ENCODE measurements at places on chromosomes 7 and 10.

DNA sequence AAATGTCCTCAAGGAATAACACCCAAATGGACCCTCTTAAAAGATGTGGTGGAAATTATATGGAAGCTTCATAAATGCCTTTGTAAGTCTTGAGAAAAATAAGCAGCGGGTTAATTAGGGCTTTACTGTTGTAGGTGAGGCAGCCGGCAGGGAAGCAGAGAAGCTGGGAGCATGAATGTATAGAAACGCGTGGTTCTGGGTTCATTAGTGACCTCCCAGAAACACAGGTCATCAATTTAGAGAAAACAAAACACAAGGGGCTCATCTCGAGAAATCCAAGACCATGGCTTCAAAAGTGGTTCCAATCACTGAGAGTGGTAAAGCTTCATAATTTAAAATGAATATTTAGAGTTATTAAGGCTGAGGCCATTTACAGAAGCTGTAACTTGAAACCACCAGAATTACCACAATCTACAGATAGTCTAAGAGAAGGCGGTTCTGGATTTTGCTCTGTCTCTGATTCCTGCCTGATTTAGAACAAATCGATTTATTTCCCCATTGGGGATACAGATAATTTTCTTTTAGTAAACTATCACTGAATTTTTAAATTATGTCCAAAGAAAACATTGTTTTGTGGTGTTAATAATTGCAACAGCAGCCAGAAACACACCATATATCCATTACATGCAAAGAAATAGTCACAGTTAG, 20.7 kb downstream of the GARIN1A start:
- no peak for DNase-seq

GRCh38 chr7:105776986-105777910, 99.2 kb downstream of the ATXN7L1 start:
- no peak for DNase-seq

GRCh38 chr10:79097021-79097872, 28.5 kb downstream of the ZMIZ1 start:
- DNase-seq = no peak

GRCh38 chr7:80105701-80106408, 28.8 kb upstream of the GNAI1 start:
- DNase-seq = no peak

GRCh38 chr10:31418481-31418880, 99.5 kb downstream of the ZEB1 start:
- DNase-seq = no peak

- DNase-seq = no peak
Observed at GRCh38 chr10:109405338-109405737, 518.0 kb downstream of the XPNPEP1 start.

- no peak for DNase-seq
Observed at GRCh38 chr10:113221756-113222168, 271.7 kb downstream of the TCF7L2 start.

GRCh38 chr7:154744256-154744860, 258.6 kb downstream of the PAXIP1 start:
- DNase-seq = peak; percentile 62

- DNase-seq = no peak
Observed at GRCh38 chr7:72042855-72043254, 369.3 kb downstream of the CALN1 start.

- no peak for DNase-seq
Observed at GRCh38 chr10:97858001-97858439, 8.4 kb downstream of the GOLGA7B start.

GRCh38 chr10:119207366-119207666, at the start of gene GRK5:
Gene GRK5 (plus strand): TSS chr10:119207571. CDS start chr10:119207918, 347 bp downstream.
- peak; percentile 97 for DNase-seq

- DNase-seq = no peak
Observed at GRCh38 chr7:116802144-116802745, 60.1 kb upstream of the CAPZA2 start.

- DNase-seq = no peak
Observed at GRCh38 chr10:129659508-129660268, 192.6 kb downstream of the MGMT start.

DNA sequence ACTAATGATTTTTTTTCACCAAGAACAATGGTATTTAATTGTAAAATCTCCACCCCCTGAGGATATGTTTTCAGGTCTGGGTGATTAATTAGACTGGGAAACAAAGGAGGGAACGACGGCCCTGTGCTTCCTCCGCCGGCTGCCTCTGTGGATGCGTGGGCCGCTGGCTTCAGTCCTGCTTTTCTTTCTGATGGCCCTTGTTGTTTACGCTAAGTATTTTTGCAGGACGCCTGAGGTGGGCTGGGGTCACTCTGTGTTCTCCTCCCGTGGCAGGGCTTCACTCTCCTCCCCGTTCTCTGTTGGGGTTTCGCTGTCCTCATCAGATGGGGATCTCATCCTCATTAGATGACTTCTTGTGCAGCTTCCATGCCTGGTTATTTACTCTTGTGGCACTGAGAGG, 5.2 kb upstream of the ACBD5 start:
- DNase-seq = no peak

DNA sequence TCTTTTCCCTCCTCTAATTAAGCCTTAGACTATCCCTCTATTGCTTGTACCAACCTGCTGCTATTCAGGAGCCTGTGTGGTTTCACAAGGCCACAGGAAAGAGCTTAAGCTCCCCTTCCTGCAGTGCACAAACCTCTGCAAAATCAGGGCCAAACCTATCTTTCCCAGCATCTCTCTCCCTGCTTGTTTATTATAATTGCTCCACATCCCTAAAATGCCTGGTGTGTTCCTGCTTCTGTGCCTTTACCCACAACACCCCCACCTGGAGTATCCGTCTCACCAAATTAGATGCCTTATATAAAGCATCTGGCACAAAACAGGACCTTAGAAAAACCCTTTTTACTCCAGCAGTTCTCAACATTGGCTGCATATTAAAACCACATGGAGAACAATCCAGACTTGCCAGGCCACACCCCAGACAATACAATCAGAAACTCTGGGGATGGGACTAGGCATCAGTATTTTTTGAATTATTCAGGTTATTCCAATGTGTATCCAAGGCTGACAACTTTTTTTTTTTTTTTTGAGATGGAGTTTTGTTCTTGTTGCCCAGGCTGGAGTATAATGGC, 16.7 kb downstream of the SEC31B start:
- no peak for DNase-seq

DNA sequence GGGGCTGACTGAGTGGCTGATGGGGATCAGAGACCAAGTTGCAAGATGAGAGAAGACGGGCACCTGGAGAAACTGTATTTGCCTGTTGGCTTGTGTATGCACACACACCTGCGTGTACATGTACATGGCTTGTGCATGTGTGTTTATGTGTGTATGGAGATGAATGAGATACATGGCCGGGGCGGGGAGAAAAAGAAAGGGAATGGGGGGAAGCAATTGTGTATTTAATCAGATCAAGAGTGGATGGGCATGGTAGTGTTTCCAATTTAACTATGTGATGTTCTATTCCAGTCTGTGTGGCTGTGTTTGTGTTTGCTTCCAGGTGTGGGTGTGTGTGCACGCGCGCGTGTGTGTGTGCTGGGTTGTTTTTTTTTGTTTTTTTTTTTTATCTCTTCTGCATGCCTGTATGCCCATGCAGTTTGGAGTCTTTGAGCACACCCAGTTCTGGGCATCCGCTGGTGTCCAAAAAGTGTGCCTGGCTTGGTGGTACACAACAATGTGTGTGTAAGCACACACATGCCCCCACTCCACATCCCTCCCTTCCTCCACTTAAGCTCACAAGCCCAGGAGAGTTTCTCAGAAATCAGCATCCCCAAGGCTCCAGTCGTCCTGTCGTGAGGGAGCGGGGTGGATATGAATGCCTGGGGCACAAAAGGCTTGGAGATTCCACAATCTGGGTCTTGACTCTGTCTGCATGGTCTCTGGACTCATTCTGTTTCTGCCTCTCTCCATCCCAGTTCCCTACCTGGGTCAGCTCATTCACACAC, 2.5 kb upstream of the VGF start:
- no peak for DNase-seq

DNA sequence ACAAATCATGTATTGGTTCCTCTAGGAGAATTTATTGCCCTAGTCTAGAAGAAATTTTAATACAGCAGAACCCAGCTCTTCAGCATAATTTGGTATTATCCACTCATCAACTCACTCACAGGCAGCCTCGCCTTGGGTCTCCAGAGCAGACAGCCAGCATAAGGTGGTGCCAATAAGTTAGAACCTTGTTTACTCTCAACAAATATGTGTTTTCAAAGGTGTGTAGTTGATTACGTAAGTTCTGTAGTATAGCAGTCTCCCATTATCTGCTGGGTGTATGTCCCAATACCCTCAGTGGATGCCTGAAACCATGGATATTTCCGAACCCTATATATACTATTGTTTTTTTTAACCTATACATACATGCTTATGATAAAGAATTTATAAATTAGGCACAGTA, 522.5 kb upstream of the LRRN3 start:
- no peak for DNase-seq

DNA sequence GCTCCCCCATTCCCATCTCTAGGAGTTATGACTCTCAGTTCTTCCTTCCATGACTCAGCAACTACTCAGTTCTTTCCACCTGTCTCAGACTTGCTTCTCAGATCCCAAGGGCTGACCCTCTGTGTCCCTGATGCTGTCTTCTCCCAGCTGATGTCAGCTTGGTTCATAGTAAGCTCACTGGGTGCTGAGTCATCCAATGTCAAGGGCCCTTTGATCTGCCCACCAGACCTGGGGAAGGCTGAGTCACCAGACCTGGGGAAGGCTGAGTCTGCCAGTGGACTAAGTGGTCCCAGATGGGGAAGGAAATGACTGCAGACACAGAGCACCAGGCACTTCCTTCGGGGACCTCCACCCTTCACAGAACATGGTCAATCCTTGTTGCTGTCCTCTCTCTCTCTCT, 76.1 kb upstream of the ZEB1 start:
- DNase-seq = no peak

DNA sequence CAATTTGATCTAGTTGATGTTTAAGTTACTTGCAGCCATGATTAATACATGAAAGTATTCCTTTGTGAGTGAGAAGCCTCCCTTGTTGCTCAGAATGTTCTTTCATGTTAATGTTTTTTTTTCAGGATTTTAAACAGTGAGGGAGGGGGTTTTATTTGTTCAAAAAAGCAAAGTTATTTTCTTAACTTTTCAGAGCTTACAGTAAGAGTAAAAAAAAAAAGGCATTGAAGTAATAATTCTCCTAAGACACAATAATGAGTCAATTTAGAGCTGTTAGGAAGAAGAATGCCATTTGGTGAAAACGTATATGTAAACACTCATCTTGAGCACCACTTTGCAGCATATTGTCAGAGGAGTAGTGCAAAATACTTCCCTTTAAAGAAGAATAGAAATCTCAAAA, 105.8 kb downstream of the SEMA3A start:
- no peak for DNase-seq

GRCh38 chr7:27840313-27840712, 100.4 kb downstream of the TAX1BP1 start:
- DNase-seq = no peak

- DNase-seq = no peak
Observed at GRCh38 chr10:77274046-77274795, 363.4 kb downstream of the KCNMA1 start.

DNA sequence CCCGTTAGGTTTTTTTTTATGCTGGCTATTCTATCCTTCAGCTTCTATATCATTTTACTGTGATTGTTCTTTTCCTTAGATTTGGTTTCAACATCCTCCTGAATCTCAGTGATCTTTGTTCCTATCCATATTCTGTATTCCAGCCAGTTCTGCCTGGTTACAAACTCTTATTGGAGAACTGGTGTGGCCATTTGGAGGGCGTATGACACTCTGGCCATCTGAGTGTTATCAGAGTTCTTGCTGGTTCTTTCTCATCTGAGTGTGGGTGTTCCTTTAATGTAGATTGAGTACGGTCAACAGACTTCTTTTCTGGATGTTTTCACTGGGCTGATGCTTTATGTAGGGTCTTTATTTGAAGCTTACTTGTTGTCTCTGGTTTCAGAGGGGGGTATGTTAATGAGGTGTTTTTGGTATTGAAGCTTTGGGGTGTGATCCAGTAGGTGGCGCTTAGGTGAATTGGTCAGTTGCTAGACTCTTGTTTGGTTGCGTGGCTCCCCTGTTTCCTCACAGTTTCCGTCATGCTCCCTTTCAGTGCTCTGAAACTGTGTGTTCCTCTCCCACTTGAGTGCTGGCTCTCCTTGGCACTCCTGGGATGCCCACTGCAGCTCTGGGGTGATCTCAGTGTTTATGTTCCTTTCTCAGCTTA, 80.7 kb downstream of the FANK1 start:
- no peak for DNase-seq

DNA sequence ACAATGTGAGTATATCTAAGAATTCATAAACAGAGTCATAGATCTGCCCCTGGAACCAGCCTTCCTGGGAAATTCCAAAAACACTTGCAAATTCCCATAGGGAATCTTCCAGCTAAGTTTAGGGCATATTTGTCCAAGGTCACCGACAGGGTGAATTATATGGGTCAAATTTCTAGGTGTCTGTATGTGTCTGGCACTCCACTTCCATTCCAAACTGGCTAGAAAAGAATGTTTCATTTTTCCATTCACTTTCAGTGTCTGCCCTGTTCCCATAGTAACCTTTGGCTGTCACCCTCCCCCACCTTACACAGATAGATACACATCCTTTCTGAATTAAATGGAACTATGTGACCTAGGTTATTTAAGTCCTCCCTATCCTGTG, 230.9 kb downstream of the CREB5 start:
- no peak for DNase-seq

DNA sequence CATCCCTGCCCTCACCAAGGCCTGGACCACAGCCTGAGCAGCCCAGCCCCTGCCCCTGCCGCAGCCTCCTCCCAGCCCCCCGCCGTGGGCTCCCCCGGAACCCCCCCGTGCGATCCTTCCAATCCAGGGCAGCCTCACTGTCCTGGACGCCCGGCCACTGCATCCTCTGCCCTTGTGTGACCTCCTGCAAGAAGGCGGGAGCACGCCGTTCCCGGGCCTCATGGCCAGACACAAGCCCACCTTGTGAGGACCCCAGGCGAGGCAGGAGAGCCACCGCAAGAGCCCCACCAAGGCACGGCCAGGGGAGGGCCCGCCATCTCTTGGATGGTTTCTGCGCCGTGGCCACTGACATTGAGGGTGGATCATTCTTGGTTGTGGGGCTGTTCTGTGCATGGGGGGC, 7.8 kb upstream of the LFNG start:
- DNase-seq = no peak

DNA sequence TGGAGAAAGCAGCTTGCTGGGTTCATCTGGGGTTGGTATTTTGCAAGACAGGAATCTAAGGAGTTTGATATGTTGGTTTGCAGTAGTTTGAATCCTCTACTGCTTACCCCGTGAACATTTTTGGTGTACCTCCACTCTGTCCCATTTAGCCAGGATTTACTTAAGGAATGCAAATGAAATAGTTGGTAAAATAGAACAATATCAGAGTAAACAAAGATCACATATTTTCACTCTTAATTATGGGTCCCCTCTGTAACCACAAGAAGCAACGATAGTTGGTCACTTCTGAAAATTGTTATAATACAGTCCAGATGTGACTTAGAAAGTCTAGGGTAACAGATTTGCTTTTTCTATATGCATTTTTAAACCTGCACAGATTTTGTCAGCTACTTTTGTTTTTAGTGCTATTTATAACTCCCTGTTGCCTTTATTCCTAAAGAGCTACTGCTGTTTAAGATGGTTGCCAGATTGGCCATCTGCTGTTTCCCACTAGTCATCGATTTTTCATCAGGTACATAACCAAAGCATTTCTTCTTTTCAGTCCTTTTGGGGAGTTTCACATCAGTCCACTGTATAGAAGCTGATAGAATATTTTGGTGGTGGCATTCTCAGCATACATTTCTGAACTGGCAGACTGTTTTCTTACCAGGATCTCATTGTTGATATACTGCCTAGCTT, 37.6 kb downstream of the MAPK8 start:
- DNase-seq = no peak

Measured in germinal center (tissue), 1 donor.